ENCODE measurements at places on chromosomes 1 and 21.

- no peak for DNase-seq
Observed at GRCh38 chr1:98458511-98459485, 202.7 kb upstream of the SNX7 start.

DNA sequence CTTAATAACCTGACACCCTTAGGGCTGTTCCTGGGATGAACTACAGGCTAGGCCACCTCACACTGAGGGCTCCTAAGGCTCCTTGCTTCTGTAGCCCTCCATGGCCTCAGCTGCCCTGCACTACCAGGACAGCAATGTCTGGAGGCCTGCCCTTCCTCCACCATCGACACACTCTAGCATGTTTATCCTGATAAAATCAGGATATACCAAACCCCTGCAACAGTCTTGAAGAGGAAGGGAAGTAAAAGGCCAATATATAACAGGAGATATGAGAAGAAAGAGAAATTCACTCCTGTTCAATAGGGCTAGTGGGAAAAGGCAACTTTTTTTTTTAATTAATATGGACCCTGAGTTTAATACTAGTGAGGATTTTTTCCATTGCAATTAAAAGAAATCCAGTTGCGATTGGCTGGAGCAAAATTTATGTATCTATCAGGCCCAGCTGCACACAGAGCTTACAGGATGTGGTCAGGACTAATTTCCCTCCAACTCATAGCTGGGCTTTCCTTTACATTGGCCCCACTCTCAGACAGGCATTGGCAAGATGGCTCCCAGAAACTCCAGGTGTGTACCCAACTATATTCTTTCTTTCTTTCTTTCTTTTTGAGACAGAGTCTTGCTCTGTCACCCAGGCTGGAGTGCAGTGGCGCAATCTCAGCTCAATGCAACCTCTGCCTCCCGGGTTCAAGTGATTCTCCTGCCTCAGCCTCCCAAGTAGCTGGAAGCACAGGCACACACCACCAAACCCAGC lies 13.5 kb upstream of the ATP2B4 start:
- no peak for DNase-seq

GRCh38 chr1:113875714-113876113 lies 4.2 kb upstream of the PTPN22 start:
- no peak for DNase-seq

- no peak for DNase-seq
Observed at GRCh38 chr1:30526652-30527345, 196.6 kb downstream of the MATN1 start.

- DNase-seq = no peak
Observed at GRCh38 chr1:226708967-226709396, 30.1 kb downstream of the ITPKB start.

- DNase-seq = no peak
Observed at GRCh38 chr1:198220428-198220827, 63.6 kb downstream of the NEK7 start.

GRCh38 chr1:116496380-116496779 lies 74.4 kb downstream of the CD58 start:
- peak; percentile 65 for DNase-seq

DNA sequence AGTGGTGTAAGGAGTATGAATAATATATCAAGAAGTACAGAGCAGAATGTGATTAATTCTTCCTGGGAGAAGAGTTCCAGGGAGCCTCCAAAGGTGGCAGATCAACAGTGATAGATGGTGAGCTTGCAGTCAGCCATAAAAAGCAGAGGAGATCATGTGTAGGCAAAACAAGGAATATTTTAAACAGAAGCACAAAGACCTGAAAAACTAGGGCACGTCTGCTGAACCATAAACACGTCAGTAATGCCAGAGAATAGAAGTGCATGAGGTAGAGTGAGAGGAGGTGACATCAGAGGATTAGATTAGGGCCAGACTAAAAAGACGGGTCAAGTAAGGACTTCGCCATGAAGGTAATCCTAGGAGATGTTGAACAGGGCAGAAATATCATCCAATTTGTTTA lies 151.8 kb downstream of the EIF4G3 start:
- no peak for DNase-seq

DNA sequence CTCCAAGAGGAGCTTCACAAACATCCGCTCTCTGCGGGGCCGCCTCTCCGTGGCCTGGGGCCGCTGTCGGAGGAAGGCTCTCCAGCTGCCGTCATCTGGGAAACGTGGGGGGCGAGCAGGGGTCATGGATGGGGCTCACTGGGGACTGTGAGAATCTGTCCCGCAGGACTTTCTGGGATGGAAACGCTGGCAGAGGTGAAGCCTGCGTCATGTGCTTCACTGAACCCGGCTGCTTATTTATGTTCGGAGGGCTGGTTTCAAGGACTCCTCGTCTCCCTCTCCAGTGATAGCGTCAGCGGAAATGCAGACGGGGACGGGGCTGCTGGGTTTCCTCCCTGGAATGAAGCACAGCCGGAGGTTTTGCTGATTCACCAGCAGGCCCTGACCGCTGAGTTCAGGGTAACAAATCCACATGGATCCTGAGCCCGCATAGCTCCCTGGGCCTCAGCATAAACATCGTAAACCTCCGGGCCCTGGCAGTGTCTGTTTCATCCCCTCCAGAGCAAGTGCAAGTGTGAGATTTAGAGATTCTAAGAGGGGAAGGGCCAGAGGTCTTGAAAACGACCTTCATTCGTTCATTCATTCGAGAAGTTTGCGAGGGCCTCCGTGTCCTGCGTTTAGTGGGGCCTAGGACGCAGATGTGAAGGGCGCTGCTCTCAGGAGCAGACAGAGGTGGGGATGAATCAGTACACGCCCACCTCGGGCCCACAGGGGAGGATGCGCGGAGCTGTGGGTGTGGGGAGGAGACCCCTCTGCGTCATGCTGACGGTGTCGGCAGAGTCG lies 7.0 kb upstream of the POFUT2 start:
- no peak for DNase-seq

DNA sequence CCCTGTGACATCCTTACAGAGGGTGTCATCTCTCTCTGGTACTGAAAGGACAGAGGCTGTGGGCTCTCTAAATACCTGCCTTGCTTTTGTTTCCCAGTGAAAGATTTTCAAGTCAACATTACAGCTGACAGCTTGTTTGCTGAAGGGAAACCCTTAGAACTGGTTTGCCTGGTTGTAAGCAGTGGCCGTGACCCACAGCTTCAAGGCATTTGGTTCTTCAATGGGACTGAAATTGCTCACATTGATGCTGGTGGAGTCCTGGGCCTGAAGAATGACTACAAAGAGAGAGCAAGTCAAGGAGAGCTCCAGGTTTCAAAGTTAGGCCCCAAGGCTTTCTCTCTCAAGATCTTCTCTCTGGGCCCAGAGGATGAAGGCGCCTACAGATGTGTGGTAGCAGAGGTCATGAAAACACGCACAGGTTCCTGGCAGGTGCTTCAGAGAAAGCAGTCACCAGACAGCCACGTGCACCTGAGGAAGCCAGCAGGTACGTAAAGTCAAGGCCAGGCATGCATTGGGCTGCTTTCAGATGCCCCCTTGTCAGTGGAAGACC lies 11.8 kb downstream of the CD101 start:
- no peak for DNase-seq

DNA sequence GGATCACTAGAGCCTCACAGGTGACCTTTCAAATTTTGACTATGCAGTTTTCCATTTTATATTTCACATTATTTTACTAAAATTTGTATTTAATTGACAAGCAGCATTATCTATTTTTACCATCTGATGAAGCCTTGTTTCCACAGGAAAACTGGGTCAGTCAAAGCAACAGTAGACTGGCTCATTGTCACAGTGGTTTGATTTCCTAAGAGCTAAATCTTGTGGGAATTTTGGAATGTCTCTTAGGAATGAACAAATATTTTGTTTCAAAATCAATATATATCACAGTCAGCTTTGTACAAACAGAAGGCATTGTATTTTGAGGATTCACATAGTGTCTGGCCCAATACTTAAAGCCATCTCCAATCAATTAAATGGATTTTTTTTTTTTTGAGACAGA lies 152.6 kb upstream of the RNPC3 start:
- DNase-seq = no peak

GRCh38 chr1:68010090-68010489 lies 40.3 kb downstream of the DIRAS3 start:
- DNase-seq = no peak

GRCh38 chr1:247448107-247448791 lies 9.7 kb downstream of the OR2B11 start:
- DNase-seq = no peak

DNA sequence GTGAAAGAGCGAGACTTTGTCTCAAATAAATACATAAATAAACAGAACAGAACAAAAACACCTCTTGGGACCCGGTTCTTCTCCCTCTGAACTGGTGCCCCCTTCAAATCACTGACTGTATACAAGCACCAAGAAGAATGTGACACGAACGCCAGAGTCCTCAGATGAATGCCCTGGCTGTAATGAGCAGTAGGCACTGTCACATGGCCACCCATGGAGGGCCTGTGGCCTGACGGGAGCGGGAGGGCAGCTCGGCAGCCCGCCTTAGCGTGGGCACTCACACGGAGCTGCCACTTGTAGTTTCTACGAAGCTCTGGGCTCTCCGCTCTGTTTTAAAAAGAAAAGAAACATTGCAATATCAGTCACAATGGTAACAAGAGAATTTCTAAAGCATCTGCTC lies 146.0 kb downstream of the PEX14 start:
- DNase-seq = no peak

- no peak for DNase-seq
Observed at GRCh38 chr1:228152097-228152917, 2.6 kb downstream of the GJC2 start.

GRCh38 chr1:62391369-62391971 lies 45.4 kb upstream of the USP1 start:
- peak; percentile 42 for DNase-seq

GRCh38 chr21:40841524-40842196 lies 5.3 kb downstream of the DSCAM start:
- DNase-seq = no peak

- no peak for DNase-seq
Observed at GRCh38 chr1:147080006-147080661, 92.1 kb downstream of the PRKAB2 start.

GRCh38 chr1:222813866-222814535 lies 838 bp upstream of the DISP1 start:
- DNase-seq = no peak

- no peak for DNase-seq
Observed at GRCh38 chr1:67700220-67700619, 15.2 kb downstream of the GADD45A start.

DNA sequence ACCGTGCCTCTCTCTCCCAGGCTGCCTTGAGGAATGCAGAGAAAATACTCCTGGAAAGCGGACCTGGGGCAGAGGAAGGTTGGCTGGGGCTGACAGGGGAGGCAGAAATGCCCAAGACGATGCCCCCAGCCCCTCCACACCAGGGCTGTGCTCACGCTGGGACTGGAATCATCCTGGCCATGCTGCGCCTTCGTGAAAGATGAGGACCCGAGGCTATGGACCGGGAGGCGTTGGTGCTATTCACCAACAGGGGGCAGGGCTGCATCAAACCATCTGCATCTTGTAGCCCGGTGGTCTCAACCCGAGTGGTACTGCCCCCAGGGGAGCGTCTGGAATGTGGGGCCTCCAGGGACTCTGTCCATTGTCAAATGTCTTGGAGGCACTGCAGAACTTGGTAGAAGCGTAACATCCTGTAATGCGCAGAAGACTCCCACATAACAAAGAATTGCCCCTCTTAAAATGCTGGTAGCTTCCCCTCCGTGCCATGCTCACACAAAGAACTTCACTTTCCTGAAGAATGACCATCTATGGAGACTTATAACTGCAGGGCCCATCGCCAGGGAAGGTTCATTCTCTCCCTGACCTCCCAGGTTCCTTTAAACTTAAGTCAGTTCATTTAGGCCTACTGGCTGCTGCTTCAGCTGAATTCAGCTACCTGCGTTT lies 251.2 kb downstream of the RRAGC start:
- no peak for DNase-seq

- DNase-seq = no peak
Observed at GRCh38 chr1:25430967-25431881, 527 bp downstream of the MACO1 start.

DNA sequence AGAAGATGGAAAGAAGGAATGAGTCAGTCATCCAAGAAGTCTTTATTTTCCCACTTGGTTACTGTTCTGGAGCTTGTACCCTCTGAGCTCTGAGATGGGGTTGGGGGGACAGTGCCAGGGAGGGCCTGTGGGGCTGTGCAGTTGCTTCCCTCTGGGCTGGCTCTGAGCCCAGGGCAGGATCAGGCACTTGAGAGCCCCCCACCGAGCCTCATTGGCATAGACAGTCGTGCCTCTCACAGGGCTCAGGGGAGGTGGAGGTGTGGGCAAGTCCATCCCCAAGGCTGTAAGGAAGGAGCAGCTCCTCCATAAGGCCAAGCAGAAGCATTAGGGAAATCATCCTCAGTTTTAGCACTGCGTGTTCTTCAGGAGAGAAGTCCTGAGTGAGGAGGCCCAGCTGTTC lies 2.5 kb upstream of the ARL8A start:
- no peak for DNase-seq

DNA sequence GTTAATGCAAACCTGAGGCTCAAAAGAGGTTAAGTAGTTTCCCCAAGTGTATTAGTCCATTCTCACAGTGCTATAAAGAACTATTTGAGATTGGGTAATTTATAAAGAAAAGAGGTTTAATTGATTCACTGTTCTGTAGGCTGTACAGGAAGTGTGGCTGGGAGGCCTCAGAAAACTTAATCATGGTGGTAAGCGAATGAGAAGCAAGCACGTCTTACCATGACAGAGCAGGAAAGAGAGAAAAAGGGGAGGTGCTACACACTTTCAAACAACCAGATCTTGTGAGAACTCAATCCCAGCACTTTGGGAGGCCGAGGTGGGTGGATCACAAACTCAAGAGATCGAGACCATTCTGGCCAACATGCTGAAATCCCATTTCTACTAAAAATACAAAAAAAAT lies 38.5 kb upstream of the RXRG start:
- DNase-seq = no peak

- DNase-seq = no peak
Observed at GRCh38 chr1:109134423-109134822, 20.5 kb downstream of the ELAPOR1 start.

DNA sequence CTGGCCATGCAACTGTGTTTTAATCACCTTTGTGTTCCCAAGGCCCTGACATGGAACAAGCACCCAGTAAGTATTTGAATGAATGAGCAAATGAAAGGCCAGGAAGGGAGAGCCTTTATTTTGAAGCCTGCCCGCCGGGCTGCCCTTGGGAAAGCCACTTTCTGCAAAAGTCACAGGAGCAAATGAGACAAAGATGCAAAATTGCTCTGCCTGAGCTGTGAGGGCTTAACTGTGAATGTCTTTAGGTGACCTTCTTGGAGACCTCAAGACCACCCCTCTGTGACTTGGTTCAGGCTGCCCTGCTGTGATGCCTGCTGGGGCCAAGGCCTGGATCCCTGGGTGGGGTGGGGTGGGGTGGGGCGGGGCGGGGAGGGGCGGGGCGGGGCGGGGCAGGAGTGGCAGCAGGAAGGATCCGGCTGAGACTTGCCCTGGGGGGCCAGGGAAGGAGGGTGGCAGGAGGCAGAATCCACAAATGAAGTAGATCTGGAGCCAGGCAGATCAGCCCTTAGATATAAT lies 54.0 kb downstream of the RUNX3 start:
- no peak for DNase-seq

GRCh38 chr21:33703750-33704606 lies 61.7 kb downstream of the ITSN1 start:
- no peak for DNase-seq

- no peak for DNase-seq
Observed at GRCh38 chr1:180916012-180916770, 3.5 kb downstream of the KIAA1614 start.

- no peak for DNase-seq
Observed at GRCh38 chr1:231628207-231628876, 1.8 kb downstream of the DISC1 start.

GRCh38 chr1:27391511-27392095 lies 819 bp upstream of the GPR3 start:
- no peak for DNase-seq

GRCh38 chr1:48200166-48200900 lies 22.2 kb upstream of the SLC5A9 start:
- DNase-seq = no peak

- no peak for DNase-seq
Observed at GRCh38 chr1:53376041-53376461, 48.2 kb upstream of the LRP8 start.
